ENCODE measurements at places on chromosomes 11 and 22.

DNA sequence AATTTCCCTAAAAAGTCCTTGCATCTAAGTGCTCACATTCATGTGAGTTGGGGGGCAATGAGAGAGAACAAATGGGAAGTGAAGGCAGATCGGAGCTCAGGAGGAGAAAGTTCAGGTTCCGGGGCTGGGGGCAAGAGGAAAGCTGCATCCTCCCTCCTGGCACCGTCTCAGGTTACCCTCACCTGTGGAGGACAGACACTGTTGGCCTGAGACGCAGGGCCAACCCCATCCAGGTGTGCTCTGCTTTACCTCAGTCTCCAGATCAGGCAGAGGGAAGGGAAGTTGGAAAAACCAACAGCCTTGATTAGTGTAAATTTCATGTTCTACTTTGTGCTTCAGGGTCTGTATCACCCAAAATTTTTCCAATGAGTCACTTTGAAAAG, 146.9 kb downstream of the TRIM29 start:
- DNase-seq: no peak

GRCh38 chr11:107953446-107953845, 25.2 kb downstream of the RAB39A start:
- no peak for DNase-seq

- no peak for DNase-seq
These were observed 30.5 kb upstream of the PPP2R1B start for GRCh38 chr11:111796696-111797095.

- no peak for DNase-seq
These were observed 5.4 kb upstream of the TMEM86A start for GRCh38 chr11:18692941-18693760.

DNA sequence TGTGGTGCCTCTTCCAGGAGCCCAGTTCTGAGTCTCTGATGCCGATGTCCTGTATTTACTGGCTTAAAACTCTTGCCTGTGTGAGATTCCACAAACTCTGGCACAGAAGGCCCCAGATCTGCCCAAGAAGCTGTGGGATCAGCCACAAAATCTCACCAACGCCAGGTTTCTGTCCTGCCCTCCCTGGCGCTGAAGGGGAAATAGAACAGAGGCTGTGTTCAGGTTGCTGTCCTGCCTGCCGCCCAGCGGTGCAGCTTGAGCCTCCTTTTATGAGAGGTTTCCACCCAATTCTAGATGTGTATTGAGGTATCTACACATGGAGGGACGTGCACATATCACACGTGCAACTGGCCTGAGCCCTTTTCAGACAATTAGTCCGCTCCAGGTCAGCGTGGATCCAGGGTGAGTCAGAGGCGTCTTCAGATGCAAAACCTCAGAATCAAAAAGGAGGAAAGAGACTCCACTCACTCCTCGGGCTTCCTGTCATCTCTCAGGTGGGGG, 2.2 kb downstream of the TMEM80 start:
- DNase-seq: no peak

DNA sequence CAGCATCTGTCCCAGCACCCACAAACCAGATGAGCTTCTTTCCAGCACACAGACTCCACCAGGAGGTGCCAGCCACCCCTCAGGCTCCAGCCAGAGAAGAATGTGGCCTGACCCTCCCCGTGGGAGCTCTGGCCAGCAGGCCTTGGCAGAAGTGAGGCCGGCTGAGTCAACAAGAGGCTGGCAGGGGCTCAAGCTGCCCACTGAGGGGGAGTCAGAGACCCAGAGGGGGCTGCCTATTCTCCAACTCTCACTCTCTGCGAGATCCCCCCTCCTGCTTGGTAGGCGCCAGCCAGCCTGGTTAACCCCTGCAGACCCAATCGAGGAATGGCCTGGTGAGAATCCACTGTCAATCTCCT, 10.6 kb upstream of the CDC42EP1 start:
- no peak for DNase-seq

Data from stimulated activated CD8-positive, alpha-beta memory T cell treated with anti-CD3 and anti-CD28 coated beads, Interleukin-4, amount 100 ng/mL, for 1 hour (primary cell).